ENCODE measurements at places on chromosomes 3 and 15. TPM values are rescaled to one million over a fixed set of nuclear protein-coding genes. Genes with fewer than 3 reads are reported as not detected.

The SLC22A13 gene
- polyA plus RNA-seq = 0.18 TPM

The STARD5 gene
- polyA plus RNA-seq = 56.0 TPM

The SNTN gene
- not detected for polyA plus RNA-seq

The AADACL2 gene
- polyA plus RNA-seq = not detected

The FRMD5 gene
- not detected for polyA plus RNA-seq

The MME gene
- 142 TPM for polyA plus RNA-seq

The CHRNA3 gene
- not detected for polyA plus RNA-seq

The DPPA2 gene
- polyA plus RNA-seq = 0.03 TPM

The GNB4 gene
- polyA plus RNA-seq = 6.8 TPM

The ASB14 gene
- polyA plus RNA-seq = not detected

The ITIH1 gene
- not detected for polyA plus RNA-seq

The RLBP1 gene
- 0.13 TPM for polyA plus RNA-seq

The GOLGA8G gene
- polyA plus RNA-seq = not detected

Measured in small intestine (tissue), 16 donors.